ENCODE measurements at places on chromosomes 16 and 17.

- DNase-seq = peak; percentile 2
Observed at GRCh38 chr16:24070851-24071250, 185.3 kb upstream of the CACNG3 start.

DNA sequence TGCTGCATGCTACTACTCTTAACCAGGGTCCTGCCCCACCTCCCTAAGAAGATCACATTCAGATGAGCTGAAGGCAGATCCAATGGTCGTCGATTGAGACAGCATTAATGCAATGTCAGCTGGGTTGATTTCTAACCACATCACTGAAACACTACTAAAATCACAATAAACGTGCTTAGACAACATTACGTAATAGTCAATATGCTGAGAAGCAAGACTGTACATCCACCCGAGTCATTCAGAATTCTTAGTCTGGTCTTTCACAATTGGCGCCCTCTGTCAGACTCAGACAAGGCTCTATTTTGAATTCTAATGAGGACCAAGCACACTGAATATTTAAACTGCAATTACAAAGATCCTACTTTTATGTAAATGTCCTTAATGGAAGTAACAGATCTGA lies 205.2 kb downstream of the STX8 start:
- no peak for DNase-seq

- no peak for DNase-seq
Observed at GRCh38 chr16:69093974-69094373, 11.5 kb upstream of the HAS3 start.

GRCh38 chr17:58189436-58190146 lies 2.9 kb upstream of the EPX start:
- no peak for DNase-seq

DNA sequence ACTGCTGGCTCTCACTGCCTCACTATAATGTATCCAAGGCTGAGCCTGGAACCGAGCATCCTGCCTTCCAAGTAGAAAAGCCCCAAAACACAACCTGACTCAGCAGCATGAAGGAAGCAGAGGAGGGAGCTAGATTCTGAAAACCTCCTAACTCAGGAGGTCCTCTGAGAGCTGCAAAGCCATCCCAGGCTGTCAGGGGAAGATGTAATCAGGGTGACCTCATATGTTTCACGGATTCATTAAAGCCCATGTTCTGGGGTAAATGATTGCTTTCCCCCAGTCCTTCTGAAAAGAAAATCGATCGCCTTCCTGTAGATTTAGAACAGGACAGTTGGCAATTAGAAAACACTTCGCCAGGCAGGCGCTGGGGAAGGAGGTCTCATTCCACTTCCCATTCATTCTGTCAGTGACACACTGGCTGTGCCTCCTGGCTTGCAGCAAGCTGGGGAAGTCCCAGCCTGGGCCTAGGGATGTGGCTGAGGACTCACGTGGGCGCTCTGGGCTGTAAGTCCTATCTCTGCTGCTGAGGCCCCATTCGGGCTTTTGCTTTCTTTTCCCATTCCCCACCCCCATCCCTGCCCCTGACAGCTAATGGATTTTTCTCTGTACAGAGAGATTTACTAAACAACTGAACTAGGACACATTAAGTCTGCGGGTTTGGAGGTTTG lies 75.7 kb upstream of the TMEM132E start:
- DNase-seq = no peak

DNA sequence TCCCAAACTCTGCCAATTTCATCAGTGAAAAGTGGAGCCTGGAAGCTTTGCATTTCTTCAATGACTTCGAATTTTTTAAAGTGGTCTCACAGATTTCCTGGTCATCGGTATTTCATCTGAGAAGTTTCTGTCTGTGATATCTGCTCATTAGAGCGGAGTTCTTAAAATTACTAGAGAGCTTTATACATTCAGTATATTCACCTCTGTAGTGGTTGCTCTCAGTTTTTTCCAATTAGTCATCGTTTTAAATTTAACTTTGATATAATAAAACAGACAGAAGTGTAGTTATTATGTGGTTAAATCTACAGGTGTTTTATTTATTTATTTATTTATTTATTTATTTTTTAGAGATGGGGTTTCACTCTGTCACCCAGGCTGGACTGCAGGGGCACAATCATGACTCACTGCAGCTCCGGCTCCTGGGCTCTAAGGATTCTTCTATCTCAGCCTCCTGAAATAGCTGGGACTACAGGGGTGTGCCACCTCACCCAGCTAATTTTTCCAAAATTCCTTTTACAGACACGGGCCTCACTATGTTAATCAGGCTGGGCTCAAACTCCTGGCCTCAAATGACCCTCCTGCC lies 16.0 kb downstream of the ARHGAP17 start:
- DNase-seq = no peak

- no peak for DNase-seq
Observed at GRCh38 chr17:69388822-69389442, 25.6 kb upstream of the MAP2K6 start.

- peak; percentile 47 for DNase-seq
Observed at GRCh38 chr17:28901866-28902818, 737 bp downstream of the DHRS13 start.

- DNase-seq = no peak
Observed at GRCh38 chr16:583815-584591, 5.9 kb upstream of the RAB40C start.

DNA sequence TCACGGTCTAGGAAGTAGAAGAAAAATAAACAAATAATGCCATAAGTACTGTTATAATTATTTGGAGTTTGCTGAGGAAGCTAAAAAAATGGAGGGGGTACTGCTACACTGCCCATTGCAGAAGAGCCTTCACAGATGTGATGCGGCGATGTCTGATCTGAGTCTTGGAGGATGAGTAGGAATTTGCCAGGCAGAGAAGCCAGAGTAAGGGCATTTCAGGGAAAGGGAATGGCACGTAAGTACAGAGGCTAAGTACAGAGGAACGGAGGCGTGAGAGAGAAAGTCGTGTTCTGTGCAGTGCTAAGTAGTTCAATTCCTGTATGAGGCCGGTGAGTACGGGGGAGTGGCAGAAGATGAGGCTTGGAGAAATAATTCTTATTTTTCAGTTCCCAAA lies 741 bp upstream of the GRB2 start:
- DNase-seq = no peak

- no peak for DNase-seq
Observed at GRCh38 chr16:13307255-13307654, 405.9 kb downstream of the SHISA9 start.

DNA sequence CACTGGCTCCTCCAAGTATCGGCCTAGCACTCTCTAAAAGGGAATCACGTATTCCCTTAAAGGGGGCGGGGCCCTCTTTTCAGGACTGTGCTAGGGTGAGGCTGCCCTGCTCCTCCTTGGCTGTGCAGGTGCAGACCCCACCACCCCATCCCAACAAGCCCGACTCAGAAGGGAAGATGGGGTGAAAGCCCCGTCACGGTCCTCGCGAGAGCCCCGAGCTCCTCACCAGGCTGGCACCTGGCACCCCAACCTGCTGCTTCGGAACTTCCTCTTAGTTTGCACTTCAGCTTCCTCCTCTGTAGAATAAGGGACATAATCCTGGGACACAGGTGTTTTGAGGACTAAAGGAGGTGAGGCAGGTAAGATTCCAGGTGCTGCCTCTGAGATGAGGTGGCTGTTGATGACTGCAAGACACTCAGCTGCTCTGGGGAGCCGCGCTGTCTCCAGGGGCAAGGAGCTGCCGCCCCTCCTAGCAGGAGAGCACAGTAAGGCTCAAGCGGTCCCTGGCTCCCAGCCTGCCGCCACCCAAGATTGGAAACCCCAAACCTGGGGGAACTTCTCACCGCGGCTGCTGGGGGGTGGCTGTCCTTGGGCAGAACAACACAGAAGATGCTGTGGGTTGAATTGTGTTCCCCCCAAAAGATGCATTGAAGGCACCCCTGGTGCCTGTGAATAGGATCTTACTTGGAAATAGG lies 88.8 kb downstream of the MGAT5B start:
- DNase-seq = no peak

DNA sequence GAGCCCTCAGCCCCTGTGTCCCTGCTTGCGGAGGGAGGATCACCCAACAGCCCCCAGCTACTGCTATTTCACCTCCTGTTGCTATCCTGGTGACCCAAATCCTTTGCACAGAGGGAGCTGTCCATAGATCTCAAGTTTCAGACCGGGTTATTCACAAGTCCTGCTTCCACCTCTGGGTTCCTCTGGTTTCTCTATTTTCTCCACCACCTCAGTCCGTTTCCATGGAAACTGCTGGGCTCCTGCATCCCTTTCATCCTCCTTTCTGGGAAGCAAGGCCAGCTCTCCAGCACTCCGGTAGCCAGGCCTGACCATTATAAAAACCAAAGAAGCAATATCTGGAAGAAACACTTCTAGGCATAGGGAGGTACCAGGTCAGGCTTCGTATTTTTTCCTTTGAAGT lies 4.8 kb upstream of the CALB2 start:
- no peak for DNase-seq

DNA sequence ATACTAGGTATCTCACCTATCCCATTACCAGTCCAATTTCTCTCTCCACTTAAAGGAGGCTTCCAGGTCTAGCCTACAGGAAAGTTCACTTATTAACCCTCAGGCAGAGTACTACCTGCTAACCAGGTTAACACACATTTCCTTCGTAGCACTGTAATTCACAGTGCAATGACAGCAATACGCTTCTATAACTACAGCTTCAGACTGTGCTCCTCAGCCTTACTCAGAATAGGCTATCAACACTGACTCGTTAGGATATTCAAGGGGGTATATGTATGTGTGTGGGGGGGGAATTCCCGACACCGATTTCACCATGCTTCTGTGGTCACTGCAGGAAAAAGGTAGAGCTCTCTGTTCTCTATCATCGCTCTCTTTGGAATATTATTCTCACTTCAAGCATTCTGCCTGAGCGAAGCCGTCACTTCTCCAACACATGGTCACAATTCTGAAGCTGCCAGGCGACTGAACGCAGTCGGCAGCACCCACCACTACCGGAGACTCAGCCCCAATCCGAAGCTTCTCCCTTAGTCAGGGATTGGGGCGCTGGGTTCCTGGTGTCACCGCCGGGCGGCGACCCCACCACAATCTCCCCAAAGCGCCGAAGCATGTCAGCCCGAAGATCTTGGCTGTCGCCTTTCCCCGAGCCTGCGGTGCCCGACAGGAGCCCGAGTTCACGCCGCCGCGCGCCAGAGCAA lies 618 bp downstream of the GGA3 start:
- no peak for DNase-seq

DNA sequence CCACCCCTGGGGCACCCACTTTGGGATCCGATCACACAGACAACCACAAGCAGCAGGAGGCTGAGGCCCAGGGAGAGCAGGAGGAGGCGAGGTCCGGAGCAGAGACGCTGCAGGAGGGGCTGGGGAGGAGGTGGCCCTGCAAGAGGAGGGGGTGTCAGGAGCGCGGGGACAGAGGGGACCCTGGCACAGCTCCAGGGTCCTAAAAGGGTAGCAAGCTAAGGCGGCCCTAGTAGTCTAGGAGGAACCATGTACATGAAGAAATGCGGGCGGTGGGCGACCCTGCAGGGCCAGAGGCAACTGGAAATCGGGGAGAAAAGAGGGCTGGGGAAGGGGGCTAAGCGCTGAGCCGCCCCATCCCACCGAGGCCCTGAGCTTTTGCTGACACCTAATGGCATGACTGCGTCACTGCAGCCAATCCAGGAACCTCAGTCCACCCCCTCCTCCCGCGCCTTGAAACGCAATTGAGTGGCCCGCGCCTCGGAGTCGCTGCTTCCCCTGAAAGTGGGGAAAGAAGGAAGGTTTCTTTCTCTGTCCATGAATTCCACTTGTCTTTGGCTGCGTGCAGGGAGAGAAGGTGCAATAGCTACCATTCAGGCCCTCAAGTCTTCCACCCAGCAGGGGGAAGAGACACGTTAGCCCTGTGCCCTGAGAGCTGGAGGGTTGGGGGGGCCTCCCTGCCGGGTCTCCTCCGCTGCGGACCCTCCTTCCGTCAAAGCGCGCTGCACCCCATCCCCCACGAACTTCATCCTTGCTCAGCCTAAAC lies 1.8 kb downstream of the ASGR1 start:
- peak; percentile 42 for DNase-seq

- DNase-seq = no peak
Observed at GRCh38 chr16:74290356-74290755, 6.3 kb upstream of the PSMD7 start.

- DNase-seq = no peak
Observed at GRCh38 chr17:81365148-81365600, 30.1 kb upstream of the BAHCC1 start.

GRCh38 chr17:70804161-70804560 lies 634.8 kb downstream of the KCNJ2 start:
- DNase-seq = no peak

GRCh38 chr16:55469821-55470532 lies 9.0 kb upstream of the MMP2 start:
- DNase-seq = no peak

- no peak for DNase-seq
Observed at GRCh38 chr17:737561-738113, 5.2 kb downstream of the TLCD3A start.

GRCh38 chr16:69858191-69859104 lies 92.7 kb upstream of the CLEC18A start:
- DNase-seq = no peak

DNA sequence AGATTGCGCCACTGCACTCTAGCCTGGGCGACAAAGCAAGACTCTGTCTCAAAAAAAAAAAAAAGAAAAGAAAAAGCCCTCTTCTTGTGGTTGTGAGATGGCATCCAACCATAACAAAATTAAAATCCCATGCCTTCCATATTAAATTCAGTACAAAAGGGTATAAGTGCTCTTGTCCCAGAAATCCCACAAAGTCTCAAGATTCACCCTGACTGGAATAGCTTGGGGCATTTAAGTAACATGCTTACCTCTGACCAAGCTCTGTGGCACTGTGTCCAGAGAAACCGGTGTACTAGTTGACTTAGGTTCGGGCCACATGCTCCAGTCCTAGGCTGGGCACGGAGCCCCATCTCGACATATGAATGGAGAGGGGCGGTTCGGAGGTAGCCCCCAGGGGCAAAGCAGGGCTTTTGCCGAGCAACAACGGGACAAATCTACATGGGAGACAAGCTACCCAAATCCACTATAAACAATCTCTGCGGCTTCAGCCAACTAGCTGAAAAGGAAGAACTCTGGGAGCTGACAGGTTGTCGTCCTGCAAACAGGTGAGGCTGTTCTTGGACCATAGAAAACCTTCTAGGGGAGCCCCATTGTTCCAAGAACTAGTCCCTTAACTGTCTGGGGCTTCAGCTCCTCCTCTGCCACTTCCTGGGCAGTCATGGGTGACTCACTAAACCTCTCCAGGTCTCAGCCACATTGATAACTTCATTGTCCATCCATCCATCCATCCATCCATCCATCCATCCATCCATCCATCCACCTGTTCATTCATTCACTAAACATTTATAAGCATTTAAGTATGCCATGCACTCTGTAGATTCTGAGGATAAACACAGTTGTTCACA lies 10.3 kb upstream of the IL4R start:
- no peak for DNase-seq

DNA sequence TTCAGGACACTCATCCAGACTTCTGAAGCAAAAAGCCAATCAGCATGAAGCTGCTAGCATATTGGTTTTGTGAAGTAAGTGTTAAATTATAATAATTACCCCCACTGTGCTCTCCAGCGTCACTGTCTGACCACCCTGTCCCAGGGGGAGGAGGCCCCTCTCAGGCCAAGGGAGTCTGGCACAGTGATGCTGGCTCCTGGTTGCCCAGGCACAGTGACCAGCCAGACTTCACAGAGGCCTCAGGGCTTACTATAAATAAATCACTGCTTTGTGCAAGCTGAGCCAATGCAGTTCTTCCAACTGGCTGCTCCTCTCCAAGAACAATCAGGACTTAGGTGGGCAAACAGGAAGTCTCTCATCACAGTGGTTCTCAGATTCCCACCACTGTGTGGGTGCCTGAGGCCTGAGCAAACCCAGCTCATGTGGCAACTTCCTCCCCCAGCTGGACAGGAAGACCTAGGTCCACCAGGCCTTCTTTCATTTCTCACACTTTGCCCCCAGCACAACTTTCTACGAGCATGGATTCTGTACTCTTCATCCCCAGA lies 1.7 kb upstream of the DBNDD1 start:
- no peak for DNase-seq

- no peak for DNase-seq
Observed at GRCh38 chr16:23836404-23837311, 875 bp downstream of the PRKCB start.
